Heart right ventricle (tissue), 16 donors: ENCODE measurements at places on chromosomes 11 and 22. TPM values are rescaled to one million over a fixed set of nuclear protein-coding genes. Genes with fewer than 3 reads are reported as not detected.

Gene DBX1
- not detected for total RNA-seq

Gene GRIK4
- total RNA-seq, result 0.27 TPM

GRCh38 chr22:50730013-50730891 is 7.8 kb upstream of the ACR start:
- DNase-seq, result peak; percentile 3

DNA sequence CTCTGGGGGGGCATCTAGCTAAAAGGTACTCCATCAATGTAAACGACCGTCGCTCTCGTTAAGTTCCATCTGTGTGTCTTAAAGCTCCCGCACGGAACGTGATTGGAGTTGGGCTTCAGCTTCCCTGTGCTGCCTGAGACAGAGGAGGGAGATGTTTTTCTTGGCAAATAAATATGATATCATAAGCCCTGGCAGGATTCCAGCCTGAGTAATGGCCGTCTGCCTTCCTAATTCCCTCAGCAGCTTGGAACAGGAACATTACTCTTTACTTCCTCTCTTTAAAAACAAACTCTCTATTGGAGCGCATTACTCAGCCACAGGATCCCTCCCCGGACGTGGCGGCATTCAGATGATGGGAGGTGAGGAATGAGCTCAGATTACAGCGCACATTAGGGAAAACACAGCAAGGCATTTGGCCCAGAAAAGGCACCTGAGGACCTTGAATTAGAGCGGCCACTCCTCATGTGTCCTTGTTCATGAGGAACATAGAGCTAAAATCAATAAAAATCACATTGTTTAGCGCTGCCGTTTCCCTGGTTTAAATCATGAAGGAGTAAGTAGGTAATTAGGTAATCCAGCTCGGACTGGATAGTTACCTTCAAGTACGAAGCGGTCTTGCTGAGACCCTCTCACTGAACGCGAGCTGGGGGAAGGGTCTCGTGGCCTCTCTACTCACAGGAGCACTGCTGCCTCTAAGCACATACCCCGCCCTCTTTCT is 230.4 kb downstream of the ST3GAL4 start:
- DNase-seq, result peak; percentile 84

GRCh38 chr11:48043111-48043990 is 63.0 kb downstream of the PTPRJ start:
- no peak for DNase-seq

- DNase-seq, result no peak
These were observed 54.6 kb downstream of the POLD3 start for GRCh38 chr11:74646954-74647353.
